ENCODE measurements at places on chromosomes 6 and 20.

GRCh38 chr6:70651326-70651905, 16.3 kb upstream of the SMAP1 start:
- DNase-seq = peak; percentile 64

DNA sequence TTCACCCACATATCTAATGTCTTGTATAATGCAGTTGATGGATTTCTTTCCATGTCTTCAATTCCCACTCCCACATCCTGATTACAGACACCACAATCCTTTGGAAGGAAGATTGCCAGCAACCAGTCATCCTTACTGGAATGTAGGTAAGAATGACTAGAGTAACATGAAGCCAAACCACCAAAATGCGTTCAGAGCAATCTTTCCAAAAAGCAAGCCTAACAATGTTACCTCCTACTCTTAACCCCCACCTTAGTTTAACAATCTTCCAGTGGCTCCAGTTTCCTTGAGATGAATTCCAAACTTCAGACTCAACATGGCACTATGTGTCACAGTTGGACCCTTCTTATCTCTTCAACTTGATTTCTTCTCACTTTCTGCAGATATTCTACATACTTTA, 685.6 kb downstream of the DOK5 start:
- no peak for DNase-seq

GRCh38 chr6:36906539-36907325, 21.0 kb downstream of the C6orf89 start:
- no peak for DNase-seq

GRCh38 chr6:38570750-38571149, 69.0 kb downstream of the BTBD9 start:
- no peak for DNase-seq

- DNase-seq = no peak
Measured at GRCh38 chr6:133262804-133263203, 21.6 kb downstream of the EYA4 start.

- DNase-seq = peak; percentile 27
Measured at GRCh38 chr20:51966296-51966971, 164.1 kb upstream of the SALL4 start.

DNA sequence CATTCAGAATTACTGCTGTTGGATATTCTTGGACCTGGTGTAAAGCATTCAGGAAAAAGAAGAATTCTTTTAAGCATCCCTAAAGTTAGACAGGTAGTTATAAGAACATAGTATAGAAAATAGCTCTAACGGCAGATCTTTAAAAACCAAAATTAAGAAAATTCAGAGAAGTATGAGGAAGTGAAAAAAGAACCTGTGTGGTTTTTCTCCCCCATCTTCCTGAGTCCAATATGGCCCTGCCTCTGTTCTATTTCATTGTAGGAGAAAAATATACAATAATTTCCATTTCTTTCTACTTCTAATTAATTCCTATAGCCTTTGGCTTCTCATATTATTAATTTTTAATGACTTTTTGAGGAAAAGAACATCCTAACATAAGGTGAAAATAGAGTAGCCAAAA, 47.1 kb downstream of the FHL5 start:
- no peak for DNase-seq

DNA sequence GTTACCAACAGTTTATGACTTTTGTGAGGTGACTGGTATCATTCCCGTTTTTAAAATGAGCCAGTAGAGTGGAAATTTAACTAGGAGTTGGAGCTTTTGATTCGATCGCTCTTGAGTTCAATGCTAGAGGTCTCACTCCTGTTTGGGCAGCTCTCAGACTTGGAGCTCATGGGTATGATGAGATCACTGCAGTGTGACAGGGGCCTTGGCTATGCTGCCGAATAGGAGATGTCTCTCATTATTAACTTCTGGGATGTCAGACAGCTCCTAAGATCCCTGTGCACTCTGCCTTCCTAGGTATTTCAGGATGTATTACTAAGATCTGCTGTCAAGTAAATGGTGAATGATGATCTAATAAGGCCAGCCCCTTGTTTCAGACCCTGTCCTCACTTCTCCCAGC, 20.4 kb downstream of the AKAP12 start:
- no peak for DNase-seq

DNA sequence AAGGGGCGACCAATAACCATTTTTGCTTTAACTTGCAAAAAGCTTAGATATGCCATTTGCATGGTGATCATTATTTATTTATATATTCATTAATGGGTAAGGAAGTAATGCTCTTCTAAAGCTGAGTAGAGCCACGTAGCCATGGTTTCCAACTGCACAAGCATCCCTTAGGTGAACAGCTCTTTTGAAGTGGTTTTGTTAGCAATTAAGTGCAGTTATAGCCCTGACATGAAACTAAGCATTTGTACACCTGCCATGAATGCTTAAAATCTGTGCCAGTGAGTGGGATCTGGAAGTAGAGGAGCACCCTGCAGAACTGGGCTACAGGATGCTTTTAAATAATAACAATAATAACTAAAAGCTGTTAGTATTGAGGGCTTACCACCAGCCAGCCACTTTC, 19.1 kb downstream of the TRAF3IP2 start:
- DNase-seq = no peak

GRCh38 chr20:51579137-51579536, 36.6 kb upstream of the NFATC2 start:
- DNase-seq = no peak

GRCh38 chr20:21508230-21509078, 5.4 kb downstream of the NKX2-2 start:
- no peak for DNase-seq

DNA sequence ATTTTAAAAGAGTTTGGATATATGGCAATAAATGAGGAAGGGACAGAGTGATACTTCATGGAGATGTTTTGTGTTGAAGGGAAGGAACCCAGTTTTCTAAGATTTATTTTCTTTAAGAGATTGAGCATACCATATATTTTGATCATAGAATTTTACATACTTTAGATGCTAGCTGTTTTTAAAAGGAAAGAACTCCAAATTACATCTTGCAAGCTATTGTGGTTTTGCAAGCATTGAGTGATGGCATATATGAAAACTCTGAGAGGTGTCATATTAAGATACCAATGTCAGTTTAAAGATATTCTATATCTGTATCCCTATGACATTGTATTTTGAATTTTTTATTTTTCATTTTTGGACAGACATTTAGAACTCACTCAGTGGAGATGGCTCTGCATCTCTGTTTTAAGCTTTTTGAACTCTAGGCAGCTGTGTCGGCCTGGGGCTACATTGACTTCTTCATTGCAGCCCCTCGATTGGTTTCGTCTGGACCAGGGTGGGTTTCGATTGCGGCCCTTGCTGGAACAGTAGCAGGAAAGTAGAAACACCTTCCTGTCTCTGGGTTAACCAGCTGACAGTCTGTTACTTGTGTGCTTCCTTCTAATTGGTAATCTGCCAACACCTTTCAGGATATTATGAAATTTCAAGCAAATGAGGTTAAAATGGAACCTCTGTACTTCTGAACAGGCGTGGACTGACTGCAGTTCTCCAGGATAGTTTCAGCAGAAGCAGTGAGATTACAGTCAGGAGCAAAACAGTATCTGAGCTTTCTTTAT, 14.0 kb downstream of the IGF2R start:
- no peak for DNase-seq

- peak; percentile 36 for DNase-seq
Measured at GRCh38 chr6:34145161-34146020, 496 bp downstream of the GRM4 start.

- no peak for DNase-seq
Measured at GRCh38 chr20:61937146-61937962, 128.3 kb downstream of the TAF4 start.

GRCh38 chr20:11216451-11217314, 542.9 kb upstream of the JAG1 start:
- DNase-seq = no peak
